ENCODE measurements at places on chromosomes 4 and X.

DNA sequence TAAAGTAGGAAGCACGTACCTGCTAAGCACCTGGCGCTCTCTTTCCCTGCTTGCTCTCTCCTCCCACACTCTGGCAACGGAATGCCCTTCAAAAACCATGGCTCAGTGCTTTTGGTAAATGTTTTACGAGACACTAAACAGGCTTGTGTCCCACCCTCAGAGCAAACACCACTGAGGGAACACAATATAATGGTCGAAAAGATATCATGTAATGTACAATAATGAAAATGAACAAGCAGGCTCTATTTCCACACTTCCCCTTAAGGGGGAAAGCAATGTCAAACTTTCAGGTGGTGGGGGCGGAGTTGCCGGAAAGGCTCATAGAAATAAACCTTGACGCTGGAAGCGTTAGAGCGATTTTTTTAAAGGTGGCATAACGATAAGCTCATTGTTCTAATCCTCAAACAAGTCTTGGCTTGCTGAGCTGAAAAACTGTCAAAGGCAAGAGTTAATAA, 115.1 kb downstream of the RBM47 start:
- DNase-seq, result peak; percentile 79

- DNase-seq, result no peak
These were observed 199.3 kb upstream of the GRID2 start for GRCh38 chr4:92104506-92104905.

- peak; percentile 21 for DNase-seq
These were observed 344.6 kb upstream of the CTSO start for GRCh38 chr4:156298230-156298629.

DNA sequence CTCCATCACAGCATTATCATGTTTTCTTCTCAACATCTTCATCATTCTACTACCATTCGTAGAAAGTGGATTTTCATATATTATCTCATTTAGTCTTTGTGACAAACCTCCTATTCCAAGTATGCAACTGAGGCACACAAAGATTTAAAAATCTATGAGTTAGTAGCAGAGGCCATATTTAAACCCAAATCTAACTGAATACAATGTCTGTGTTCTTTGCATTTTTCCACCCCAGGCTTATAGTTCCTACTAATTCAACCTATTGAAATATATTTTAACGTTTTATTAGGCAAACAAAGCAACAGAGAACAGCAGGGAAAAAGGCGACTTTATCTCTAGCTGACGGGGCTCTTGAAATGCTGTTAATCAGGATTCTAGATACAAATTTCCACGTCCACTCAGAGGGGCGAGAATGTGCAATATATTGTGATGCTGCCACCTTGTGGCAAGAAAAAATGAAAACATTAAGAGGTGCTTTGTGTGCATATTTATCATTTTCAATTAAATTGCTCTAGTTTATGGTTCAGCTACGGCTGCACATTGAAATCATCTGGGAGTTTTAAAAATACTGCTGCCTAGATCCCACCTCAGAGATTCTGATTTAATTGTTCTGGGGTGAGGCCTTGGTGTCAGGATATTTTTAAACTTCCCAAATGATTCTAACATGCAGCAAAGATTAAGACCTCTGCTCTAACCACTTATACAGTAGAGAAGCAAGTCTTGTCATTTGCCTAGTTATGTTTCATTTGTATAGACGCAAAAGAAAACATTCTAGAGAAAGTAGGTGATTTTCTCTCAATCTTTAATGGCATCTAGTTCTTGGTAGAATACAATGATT, 315.9 kb downstream of the MAPK10 start:
- DNase-seq, result peak; percentile 30

DNA sequence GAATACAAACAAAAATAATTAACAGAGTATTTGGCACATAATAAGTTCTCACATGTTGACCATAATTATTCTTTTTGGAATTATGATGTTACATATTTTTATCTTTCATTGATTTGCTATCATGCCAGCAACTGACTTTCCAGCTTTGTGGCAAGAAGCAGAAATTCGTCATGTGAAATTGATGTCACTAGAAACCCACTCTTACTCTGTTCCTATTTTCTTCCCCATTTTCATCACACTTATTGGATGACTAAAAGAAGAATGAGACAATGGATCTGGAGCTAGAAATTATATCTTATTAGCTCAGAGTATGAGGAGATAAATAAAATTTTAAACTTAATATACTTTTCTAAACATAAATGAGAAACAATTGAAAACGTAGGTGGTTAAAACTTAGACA, 31.9 kb downstream of the EGF start:
- no peak for DNase-seq

DNA sequence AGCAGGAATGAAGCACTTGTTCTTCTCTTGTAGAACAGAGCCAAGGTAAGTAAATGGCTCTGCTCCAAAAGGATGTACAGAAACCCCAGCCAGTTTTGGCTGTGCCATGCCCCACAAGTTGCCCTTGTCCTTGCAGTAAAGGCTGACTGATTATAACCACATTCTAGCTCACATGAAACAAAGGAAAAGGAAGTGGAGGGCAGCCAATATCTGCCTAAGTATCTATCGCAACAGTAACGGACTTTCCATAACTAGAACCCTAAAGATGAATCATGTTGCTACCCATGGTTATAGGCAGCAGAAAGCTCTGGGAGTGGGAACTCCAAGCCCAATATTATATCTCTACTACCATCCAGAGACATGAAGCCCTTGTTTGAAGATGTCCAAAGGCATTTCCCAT, 95.7 kb downstream of the COMMD8 start:
- no peak for DNase-seq
